H1 (cell line): ENCODE measurements at places on chromosomes 16 and 17. TPM values are rescaled to one million over a fixed set of nuclear protein-coding genes. Genes with fewer than 3 reads are reported as not detected.
A peak's percentile ranks its signal among the peaks of the same experiment; 100 is the strongest.

The GSG1L gene
- 0.71 and 0.90 TPM in 2 replicates for total RNA-seq

The GUCY2D gene
- 0.48 and 0.59 TPM in 2 replicates for total RNA-seq

The ACSM2A gene
- not detected in 2 replicates for total RNA-seq

The NPB gene
- 0.80 and 1.5 TPM in 2 replicates for total RNA-seq

The EIF4A3 gene
- total RNA-seq: 146 and 155 TPM in 2 replicates

GRCh38 chr16:583470-583814 lies 6.4 kb upstream of the RAB40C start:
- no peak for DNase-seq

DNA sequence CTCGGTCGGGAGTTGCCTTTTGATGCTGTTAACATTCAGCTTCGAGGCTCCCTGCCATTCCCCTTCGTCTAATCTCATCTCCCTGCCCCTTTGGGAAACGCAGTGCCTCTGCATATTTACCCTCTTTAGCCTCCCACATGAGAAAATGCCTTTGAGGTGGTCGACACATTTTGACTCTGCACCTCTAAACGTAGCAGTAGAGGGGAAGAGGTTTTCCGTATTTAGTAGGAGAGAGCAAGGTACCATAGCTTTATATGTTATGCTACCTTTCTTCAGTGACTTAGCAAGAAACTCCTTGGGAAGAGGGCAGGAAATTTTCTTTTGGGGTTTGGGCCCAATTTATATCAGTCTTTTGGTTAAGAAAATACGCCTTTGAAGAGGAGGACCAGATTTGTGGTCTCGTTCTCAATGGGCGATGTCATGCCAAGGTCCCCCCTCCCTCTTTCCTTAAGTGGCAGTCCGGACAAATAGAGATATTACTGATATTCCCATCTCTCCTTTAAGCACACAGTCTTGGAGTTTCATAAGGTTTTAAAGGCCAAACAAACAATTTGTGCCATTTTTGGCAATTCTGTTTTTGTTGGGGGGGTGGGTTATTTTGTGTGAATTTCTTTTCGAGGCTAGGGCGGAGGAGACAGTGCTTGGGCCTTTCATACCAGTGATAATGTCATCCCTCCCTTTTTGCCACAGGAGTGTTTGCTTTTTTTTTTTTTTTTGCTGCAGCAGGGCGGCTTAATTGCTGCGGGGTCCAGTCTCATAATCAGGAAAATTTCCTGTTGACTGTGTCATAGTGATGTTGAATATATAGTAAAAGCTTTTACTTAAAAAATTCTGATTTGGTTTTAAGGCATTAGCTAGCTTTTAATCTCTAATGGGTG lies 1.5 kb downstream of the PAFAH1B1 start:
- no peak for DNase-seq

DNA sequence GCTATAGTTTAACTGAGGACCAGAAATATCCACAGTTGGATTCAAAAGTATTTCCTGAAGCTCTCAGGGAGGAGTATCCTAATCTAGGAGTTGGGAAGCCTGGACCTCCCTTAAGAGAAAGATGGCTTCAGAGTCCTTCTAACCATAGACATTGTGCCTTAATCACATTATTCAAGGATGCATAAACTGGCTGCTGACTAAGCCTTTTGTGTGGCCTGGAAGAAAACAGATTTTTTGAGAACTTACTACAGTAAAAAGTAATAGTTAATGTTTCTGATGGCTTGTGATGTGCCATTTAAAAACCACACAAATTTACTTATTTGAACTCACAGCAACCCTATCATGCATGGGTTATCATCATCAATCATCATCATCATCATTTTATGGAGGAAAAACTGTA lies 126.2 kb upstream of the RPL38 start:
- no peak for DNase-seq

DNA sequence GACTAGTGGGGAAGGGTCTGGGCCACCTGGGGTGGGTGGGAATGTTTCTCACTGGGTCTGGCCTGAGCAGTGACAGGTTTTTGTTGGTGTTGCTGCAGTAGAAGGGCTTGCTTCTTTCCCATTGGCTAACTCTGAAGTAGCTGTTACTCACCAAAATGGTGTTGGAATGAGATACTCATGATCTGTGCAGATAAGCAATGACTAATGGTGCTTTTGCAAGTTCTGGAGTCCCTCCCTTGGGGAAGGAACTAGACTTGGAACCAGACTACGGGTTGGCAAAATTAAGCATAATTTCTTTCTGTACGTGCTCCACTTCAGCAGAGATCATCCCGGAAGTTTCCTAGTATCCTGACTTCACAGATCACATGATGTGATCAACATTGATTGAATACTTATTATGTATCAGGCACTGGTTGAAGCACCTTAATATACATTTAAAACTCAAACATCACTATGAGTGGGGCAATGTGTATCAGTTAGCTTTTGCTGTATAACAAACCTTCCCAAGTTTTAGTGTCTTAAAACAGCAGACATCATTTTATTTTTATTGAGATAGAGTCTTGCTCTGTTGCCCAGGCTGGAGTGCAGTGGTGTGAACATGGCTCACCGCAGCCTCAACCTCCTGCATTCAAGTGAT lies 30.1 kb downstream of the CHP2 start:
- DNase-seq: no peak

DNA sequence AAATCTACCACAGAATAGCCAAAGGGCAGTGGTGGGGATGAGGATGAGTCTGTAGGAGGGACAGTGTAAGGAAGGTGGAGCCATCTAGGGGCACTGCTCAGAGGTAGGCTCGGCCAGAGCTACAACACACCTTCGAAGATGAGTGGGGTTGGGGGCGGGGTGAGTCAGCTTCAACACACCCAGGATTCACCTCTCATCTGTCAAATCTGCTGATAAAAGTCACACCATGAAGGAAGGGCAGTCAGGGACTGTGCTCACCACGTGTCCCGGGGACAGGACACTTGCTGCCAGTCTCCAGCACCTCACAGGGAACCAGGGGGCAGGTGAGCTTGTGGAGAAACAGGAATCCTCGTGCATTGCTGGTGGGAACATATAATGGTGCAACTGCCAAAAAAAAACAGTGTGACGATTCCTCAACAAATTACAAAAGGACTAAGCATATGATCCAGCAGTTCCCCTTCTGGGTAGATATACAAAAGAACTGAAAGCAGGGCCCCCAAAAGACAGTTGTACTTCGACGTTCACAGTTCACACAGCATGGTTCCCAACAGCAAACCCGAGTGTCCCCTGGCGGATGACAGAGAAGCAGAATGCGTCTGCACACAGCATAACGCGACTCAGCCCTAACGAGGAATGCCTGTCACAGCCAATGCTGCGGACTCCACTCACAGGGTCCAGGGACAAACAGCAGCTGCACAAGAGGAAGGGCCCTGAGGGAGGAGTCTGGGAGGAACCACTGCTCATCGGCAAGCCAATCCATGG lies 133.1 kb downstream of the ANKRD11 start:
- DNase-seq: no peak

DNA sequence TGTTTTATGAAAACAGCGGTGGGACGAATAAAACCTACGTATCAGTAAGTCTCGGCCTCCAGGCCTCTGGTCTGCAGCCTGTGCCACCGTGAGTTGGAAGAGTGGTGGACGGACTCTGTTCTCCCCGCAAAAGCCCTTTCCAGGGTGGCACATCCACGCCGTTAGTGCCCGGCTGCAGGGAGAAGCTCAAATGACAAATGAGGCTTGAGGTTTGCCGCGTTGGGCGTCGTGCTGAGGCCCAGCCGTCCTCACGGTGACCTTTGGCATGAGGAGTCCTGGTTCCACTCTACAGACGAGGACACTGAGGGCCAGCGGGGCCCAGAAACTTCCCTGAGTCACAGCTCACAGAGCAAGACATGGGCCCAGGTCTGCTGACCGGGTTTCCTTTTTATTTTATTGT lies 40.2 kb downstream of the JPH3 start:
- no peak for DNase-seq

- no peak for DNase-seq
Measured at GRCh38 chr16:51453251-51453650, 302.2 kb upstream of the SALL1 start.

- DNase-seq: no peak
Measured at GRCh38 chr16:70706948-70707465, 21.2 kb upstream of the MTSS2 start.

DNA sequence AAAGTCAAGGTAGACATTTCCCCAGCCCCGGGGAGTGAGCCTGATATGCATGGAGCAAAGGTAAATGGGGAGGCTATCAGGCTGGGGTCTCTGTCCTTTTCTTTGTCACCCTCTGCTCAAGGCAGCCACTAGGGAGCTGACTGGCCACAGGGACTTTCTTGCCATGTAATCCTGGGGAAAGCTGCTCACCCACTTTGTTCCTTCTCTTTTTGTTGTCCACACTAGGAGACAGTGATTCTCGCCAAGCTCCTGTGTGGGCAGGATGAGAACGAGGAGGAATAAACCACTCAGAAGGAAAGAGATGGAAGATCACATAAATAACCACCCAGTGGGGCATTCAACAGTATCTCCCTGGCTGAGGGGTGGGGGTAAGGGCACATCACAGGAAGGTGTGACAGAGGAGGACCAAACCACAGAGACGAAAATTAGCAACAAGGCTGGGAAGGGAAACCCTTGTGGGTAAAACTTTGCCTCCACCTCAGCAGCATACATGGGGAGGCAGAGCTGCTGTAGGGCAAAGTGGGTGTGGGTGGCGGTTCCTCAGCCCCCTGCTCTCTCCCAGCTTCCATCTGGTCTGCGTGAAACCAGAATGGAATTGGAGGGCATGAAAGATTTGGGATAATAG lies 26.2 kb upstream of the CCL1 start:
- DNase-seq: no peak

DNA sequence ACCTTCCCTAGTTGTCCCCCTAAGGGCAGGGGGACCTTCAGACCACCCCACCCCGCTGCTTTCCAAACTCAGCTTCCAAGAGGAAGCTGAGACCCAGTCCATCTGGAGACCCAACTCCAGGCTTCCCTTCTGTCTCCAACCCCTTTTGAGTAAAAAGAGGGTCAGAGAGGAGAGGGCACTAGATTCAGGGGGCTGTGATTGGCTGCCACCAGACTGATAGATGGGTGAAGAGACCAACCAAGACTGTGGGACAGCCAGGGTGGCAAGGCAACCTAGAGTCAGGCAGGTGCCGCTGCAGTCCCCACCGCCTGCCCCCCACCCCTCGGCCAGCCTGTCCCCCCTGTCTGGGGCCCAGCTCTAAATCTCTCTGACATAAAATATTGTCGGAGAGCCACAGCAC lies 92.5 kb downstream of the SDK2 start:
- DNase-seq: no peak

- peak; percentile 97 for DNase-seq
Measured at GRCh38 chr17:3944485-3945388, 19.5 kb downstream of the ATP2A3 start.

DNA sequence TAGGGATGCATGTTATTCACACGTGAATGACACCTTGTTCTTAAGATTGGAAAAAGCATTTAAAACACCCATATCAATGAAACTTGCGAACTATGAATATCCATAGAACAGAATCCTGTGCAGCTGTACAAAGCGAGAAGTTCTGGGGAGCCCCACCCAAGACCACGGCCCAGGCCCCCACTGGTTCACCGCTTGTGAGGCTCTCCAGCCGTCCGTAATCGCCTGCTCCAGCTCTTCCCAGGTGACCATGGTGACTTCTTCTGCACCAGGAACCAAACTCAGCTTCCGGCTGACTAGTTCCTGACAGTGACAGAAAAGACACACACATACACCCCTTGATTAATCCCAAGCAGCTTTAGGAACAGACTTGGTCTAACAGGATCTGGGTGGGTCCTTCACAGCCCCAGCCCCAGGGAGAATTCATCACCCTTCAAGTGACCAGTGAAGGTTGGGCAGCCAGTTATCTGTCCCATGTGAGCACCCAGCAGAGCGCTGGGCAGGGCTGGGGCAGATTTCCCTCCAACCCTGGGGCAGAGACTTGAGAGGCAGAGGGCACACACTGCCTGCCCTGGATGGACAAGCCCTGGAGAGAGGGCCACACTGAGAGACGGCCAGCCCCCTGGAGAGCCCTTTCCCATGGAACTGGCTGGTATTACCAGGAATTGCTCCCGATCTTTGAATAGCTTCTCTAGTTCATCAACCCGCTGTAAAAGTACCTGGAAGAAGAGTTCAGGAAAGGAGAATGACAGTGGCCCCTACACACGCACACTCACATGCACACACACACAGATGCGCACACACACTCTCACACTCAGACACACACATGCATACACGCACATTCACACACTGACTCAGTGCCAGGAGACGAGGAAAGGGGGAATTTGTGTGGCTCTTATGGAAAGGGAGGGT lies 3.6 kb downstream of the QRICH2 start:
- no peak for DNase-seq

DNA sequence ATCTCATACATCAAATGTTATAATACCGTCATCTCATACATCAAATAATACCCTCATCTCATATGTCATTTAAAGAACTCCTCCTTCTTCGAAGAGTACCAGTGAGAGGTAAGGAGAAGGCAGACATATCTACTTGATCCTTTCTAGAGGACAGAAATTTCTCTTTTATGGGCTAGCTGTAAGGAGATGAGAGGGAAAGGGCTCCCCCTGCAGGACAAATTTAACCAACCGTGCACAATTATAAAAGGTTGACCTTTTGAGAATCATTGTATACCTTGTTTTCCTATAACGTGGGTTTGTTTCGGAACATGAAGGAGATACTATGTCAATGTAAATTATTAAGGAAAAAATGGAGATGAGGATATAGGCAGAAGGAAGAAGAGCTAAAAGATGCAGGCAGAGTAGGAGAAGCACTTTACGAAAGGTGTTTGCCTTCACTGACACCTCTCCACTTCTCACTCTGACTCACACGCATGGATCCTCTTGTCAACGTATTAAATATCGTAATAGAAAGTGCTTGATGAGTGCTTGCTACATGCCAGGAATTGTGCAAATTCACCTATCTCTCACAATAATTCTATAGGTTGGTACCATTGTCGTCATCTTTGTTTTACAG lies 465.9 kb upstream of the ERCC4 start:
- DNase-seq: no peak

DNA sequence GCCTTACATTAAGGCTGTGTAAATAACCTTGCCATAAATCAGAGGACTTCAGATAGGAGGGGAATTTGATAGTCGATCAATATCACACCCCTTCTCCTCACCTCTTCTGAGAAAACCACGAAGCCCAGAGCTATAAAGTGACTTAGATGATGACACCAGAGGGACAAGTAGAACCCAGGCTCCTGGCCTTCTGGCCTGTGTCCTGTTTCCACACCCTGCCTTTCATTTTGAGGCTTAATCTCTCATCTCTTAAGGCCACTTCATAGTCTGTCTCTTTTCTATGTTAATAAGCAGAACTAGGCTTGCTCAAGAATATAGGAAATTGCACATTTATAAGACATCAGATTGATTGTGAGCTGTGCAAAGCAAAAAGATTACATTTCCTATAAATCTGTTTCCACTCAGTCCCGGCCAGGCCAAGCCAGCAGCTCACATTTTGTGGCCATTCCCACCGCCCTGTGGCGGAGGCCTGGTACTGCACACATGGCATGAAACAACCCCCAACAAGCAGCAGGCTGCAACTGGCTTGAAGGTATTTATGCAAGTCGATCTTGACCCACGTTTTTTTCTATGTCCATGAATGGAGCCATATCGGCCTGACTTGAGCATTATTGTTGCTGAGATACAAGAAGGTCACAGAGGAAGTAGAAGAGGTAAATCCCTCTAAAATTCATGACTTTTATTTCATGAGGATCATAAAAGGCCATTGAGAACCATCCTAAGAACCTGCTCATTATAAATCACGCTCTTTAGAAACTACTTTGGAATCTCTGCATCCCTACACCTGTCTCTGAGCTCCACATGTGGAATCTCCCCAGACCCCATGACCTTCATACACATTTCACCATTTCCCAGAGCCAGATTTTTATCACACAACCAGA lies 93.7 kb downstream of the PMP22 start:
- DNase-seq: peak; percentile 83

GRCh38 chr17:42655528-42655927 lies 3.6 kb upstream of the TUBG2 start:
- DNase-seq: no peak

- DNase-seq: no peak
Measured at GRCh38 chr17:6274310-6274709, 160.6 kb downstream of the AIPL1 start.
